ENCODE measurements at places on chromosomes 6 and 20.

DNA sequence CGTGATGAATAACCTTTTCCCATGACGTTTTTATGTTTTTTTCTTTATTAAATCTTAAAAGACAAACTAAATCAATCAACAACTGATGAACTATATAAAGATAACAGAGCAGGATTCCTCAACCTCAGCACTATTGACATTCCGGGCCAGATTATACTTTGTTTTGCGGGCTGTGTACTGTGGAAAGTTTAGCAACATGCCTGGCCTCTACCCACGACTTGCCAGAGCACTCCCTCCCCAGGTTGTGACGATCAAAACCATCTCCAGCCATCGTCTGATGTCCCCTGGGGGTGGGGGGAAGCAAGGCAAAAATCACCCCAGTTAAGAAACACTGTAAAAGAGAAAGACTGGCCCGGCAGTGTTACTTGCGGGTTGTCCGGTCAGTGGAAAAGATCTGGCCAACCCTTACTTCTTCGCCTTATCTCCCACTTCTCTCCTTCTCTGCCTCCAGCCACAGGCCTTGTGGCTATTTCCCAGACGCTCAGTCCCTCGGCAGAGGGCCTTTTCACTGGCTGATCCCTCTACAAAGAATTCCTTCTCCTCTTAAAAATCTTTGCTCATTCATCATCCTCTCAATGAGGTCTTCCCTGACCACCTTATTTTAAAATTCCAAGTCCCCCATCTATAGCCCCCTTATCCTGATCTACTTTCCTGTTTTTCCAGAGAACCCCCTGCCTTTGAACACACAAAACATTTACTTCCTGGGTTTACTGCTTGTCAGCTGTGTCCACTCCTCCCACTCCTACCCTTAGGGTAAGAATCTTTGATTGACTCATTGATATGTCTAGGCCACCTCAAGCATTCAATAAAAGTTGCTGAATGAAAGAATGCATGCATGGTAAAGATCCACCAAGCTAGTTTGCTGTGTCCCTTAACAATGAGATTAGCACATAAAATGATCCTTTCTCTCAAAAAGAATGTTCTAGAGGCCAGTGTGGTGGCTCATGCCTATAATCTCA is 14.7 kb upstream of the RAB22A start:
- DNase-seq, result no peak

- DNase-seq, result no peak
Measured at GRCh38 chr6:87330961-87331360, 1.9 kb upstream of the GJB7 start.

- DNase-seq, result no peak
Measured at GRCh38 chr6:47919875-47920274, 138.0 kb downstream of the OPN5 start.

DNA sequence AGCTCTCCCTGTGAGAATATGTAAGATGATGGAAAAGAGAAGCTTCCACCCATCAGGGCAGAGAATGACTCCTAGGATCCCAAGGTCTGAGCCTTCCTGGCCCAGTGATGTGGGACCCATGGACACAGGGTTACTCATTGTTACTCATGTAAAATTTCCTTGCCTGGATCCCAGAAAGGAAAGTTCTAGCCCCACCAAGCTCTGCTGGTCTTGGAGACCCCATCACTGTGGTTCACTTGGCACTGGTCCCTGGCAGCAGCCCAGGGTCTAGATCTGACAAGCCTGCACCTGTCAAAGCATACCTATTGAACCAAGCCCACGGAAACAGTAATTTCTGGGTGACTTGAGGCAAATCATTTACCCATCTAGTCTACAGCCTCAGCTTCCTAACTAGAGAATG is 22.1 kb downstream of the MDGA1 start:
- DNase-seq, result no peak

DNA sequence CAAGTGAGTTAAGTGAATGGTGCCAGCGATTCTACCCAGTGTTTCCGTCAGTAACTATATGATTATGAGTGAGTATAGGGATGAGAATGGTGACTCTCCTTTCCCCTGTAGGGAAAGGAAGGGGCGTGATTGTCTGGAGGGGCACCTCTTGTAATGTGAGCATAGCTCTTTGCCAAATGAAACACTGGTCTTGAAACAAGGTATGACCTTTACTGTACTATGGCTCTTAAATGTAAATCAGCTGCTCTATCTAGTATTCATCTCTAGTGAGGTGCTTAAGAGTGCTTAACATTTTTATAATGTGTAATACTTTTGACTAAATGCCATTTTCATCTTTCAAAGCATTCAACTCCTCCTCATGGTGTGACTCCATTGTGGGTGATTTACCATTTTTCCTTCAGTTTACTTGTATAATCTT is 11.0 kb downstream of the PANK2 start:
- DNase-seq, result no peak

DNA sequence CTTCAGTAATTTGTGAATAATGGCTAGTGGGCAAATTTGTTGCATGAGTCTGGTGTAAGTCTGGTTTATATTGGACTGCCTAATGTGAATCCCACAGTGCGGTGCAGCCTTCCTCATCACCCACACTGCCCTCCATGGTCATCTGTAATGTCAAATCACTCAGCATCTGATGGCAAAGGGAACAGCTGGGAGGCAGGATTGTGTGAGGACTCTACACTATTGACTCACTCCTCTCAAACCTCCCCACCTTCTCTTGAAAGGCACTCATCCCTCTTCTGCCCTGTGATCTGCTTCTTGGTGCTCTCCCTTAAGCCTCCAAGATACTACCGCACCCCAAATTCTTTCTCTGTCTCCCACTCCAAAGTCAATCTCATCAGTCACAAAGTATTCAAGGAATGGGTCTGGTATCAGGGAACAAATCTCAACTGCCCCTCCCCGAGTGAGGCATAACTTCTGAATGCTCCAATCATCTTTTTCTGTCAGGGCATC is 146.0 kb upstream of the BEND6 start:
- no peak for DNase-seq

GRCh38 chr6:12381587-12381986 is 91.4 kb downstream of the EDN1 start:
- no peak for DNase-seq

- no peak for DNase-seq
Measured at GRCh38 chr6:7773322-7773721, 47.4 kb downstream of the BMP6 start.

DNA sequence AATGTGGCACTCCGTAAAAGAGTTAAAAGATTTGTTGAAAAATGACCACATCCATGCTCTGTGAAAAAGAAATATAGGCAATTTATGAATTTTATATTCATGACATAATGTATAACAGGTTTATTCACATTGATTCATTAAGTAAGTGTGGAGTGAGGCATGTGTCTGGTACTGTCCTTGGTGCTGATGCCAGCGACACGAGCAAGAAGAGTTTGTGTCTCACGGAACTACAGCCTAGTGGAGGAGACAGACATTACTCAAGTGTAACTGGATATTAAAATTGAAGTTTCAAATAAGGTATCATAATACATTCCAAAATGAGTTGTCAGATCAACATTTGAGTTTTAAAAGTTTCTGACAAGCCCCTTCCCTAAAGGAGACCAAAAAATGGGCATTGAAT is 158.2 kb upstream of the PRND start:
- no peak for DNase-seq

- DNase-seq, result no peak
Measured at GRCh38 chr6:166903500-166903899, 52.9 kb downstream of the RNASET2 start.

DNA sequence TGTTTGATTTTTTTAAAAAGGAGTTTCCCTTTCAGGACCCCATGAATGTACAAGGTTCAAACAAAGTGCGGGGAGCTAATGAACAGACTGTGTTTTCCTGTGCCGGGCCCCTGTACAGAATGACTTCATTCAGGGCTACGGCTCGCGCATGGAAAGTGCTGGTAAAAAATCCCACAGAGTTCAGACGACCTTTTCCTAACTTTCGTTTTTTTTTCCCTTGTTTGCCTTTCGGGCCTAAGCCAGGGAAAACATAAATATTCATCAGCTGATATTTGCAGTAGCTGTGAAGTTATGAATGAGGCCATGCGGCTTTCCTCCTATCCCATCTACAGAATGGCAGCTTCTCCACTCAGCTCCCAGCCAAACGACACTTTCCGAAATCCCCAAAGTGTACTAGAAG is 74.0 kb downstream of the HAO1 start:
- DNase-seq, result no peak

DNA sequence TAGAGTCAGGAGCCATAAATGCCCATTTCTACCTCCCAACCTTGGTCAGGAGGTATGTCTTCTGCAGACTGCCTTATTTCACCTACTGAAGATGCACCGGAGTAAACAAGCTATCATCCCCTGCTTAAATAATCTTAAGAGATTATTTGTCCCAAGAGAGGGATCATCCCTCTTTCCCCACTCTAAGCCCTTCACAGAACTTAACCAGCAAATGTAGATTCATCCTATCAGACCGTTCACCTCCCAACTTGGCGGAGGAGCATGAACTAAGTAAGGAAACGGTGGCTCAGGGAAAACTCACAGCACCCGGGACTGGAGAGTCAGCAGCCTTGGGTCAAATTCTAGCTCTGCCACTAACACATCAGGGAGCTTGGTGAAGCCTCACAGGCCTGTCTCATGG is 115.3 kb downstream of the TRERF1 start:
- DNase-seq, result no peak

GRCh38 chr20:58942549-58942948 is 38.5 kb upstream of the NELFCD start:
- no peak for DNase-seq

- DNase-seq, result no peak
Measured at GRCh38 chr6:122798099-122798641, 9.1 kb downstream of the SMPDL3A start.

GRCh38 chr20:33000802-33001466 is 3.3 kb downstream of the SUN5 start:
- no peak for DNase-seq

DNA sequence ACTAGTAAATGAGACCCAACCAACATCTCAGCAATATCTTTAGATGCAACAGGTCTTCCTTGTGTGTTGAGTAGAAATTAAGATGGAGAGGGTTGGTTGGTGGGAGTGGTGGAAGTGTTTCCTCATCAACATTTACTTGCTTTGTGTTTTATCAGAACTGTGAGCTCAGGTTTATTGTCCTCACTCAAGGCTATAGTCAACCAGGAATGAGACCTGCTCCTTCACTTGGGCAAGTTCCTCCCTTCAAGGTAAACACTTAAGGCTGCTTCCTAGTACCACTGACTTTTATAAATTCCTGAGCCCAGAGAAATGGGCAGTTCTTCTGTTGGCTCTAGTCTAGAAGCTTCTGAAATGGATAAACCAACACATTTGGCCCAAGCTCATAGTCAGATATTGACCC is 48.9 kb upstream of the MOCS1 start:
- DNase-seq, result no peak

- no peak for DNase-seq
Measured at GRCh38 chr6:35209622-35210247, 4.0 kb upstream of the SCUBE3 start.

DNA sequence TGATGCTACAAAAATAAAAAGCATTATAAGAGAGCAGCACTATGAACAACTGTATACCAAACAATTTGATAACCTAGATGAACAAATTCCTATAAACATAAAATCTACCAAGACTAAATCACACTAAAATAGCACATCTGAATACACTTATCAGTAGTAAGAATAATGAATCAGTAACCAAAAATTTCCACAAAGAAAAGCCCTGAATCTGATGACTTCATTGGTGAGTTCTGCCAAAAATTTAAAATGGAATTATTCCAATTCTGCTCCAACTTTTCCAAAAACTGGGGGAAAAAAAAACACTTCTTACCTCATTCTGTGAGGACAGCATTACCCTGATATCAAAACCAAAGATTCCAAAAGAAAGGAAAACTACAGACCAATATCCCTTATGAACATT is 206.2 kb downstream of the WDR27 start:
- no peak for DNase-seq

GRCh38 chr20:904039-904545 is 12.0 kb downstream of the ANGPT4 start:
- DNase-seq, result no peak

- no peak for DNase-seq
Measured at GRCh38 chr20:12849225-12849910, 159.4 kb upstream of the SPTLC3 start.

GRCh38 chr6:38676974-38677544 is 25.9 kb downstream of the GLO1 start:
- DNase-seq, result no peak

DNA sequence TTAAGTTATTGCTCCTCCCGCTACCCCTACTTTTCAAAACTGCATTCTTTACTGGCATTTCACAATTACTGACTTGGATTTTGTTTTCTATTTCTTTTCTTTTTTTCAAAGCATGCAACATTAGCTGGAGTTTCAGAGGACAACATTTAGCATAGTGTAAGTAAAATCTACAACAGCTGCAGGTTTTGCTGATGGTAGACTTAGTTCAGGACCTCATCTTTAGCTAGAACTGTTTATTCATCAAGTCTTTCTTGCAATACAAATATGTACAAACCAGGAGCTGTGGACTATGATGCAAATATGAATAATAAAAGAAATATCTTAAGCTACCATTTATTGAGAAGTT is 728 bp upstream of the CEP162 start:
- DNase-seq, result no peak

- DNase-seq, result no peak
Measured at GRCh38 chr6:4336778-4337442, 201.5 kb upstream of the ECI2 start.

DNA sequence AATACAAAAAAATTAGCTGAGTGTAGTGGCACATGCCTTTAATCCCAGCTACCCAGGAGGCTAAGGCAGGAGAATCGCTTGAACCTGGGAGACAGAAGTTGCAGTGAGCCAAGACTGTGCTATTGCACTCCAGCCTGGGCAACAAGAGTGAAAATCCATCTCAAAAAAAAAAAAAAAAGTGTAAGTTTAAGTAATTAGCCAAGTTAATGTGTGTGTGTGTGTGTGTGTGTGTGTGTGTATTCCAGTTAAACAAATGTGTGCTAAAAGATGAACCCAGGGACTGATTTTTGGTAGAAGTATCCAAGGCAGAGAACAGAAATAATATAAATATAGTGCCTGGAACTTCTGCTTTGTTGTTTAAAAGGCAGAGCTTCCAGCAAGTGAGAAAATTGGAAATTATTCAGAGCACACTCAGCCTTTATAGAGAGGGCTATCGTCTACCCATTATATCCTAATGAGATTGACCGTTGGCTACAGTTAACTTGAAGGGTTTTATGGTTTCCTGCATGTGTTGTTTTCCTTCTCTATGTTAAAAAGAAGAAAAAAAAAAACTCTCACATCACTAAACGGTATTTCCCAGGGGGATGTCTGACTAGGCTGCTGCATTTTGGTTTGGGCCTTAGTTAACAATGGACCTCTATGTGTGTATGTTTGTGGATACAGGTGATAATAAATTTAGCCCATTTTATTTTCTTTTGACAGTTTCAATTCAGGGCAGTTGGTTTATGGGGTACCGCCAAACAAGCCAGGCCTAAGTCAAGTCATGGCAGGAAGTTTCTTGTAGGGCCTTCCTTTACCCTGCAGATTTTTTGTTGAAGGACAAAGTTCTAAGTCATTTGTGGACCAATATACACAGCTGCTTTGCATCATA is 9.8 kb downstream of the SOX4 start:
- DNase-seq, result no peak

GRCh38 chr6:143637691-143638090 is 40.1 kb upstream of the PHACTR2 start:
- DNase-seq, result no peak

DNA sequence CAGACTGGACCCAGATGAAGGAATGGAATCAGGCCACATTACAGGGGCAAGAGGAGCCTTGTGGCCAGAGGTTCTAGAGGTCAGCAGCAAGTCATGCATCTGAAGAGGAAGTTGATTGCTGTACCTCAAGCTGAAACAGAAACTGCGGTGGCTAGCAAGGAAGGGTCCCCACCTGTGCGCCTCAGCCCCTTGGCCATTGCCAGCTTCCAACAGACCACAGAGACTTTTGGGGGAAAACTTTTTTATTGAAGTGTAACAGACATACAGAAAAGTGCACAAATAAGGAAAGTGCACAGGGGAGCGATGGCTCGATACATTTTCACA is 26.8 kb upstream of the SLC9A8 start:
- no peak for DNase-seq

Data from activated gamma-delta T cell (primary cell).